ENCODE measurements at places on chromosomes 13 and 19. TPM values are rescaled to one million over a fixed set of nuclear protein-coding genes. Genes with fewer than 3 reads are reported as not detected.

The ZNF729 gene
- not detected for total RNA-seq

The FCER2 gene
- total RNA-seq, result not detected

The ATXN8OS gene
- not detected for total RNA-seq

The FIZ1 gene
- total RNA-seq, result 18.2 TPM

The HCN2 gene
- total RNA-seq, result 23.2 TPM

The YJEFN3 gene
- total RNA-seq, result 1.7 TPM

The DNAJC3 gene
- total RNA-seq, result 52.2 TPM

The RASA3 gene
- 10.8 TPM for total RNA-seq

The ZNF558 gene
- total RNA-seq, result 13.6 TPM

The GSX1 gene
- total RNA-seq, result not detected

The CEACAM7 gene
- not detected for total RNA-seq

The EDNRB gene
- 55.8 TPM for total RNA-seq

The CEACAM1 gene
- 2.7 TPM for total RNA-seq

The CYP2B6 gene
- total RNA-seq, result not detected

The PLA2G4C gene
- 24.7 TPM for total RNA-seq

The CCDC9 gene
- 18.1 TPM for total RNA-seq

The ZNF837 gene
- 0.33 TPM for total RNA-seq

The SIGLEC12 gene
- total RNA-seq, result not detected

The FRY gene
- total RNA-seq, result 139 TPM

The IGFL2 gene
- not detected for total RNA-seq

The TRPM4 gene
- total RNA-seq, result 36.4 TPM

The RDH8 gene
- not detected for total RNA-seq

The CYP2A7 gene
- total RNA-seq, result not detected

The NOVA2 gene
- total RNA-seq, result 3.9 TPM

The SUGT1 gene
- total RNA-seq, result 60.7 TPM

The MEGF8 gene
- total RNA-seq, result 33.0 TPM

The PSG5 gene
- total RNA-seq, result not detected

The ZNF112 gene
- 7.3 TPM for total RNA-seq

The LILRA2 gene
- total RNA-seq, result 2.7 TPM

The RUBCNL gene
- total RNA-seq, result 1.8 TPM

The ATCAY gene
- total RNA-seq, result not detected

The FGF21 gene
- total RNA-seq, result not detected

The TMPRSS9 gene
- total RNA-seq, result not detected

The SYCN gene
- total RNA-seq, result not detected

The CCDC70 gene
- total RNA-seq, result not detected

The SHISA2 gene
- total RNA-seq, result not detected

The RGL3 gene
- 25.2 TPM for total RNA-seq

The ZNF320 gene
- total RNA-seq, result 13.3 TPM

The GRIN2D gene
- 0.37 TPM for total RNA-seq

The KLK4 gene
- total RNA-seq, result not detected

The IZUMO4 gene
- 2.5 TPM for total RNA-seq

The INSL3 gene
- not detected for total RNA-seq

The ZNF738 gene
- 2.9 TPM for total RNA-seq

The PPM1N gene
- not detected for total RNA-seq

The VSIG10L gene
- total RNA-seq, result 0.85 TPM

The SAMD4B gene
- total RNA-seq, result 51.2 TPM

The CUL4A gene
- 97.8 TPM for total RNA-seq

The UGGT2 gene
- total RNA-seq, result 20.9 TPM

The C19orf33 gene
- total RNA-seq, result not detected

The CCDC169 gene
- 1.4 TPM for total RNA-seq

The PABPC3 gene
- total RNA-seq, result 0.09 TPM

The JUND gene
- 120 TPM for total RNA-seq

The F2RL3 gene
- 1.0 TPM for total RNA-seq

The SIGLEC10 gene
- total RNA-seq, result 6.5 TPM

Data from right cardiac atrium (tissue), 5 donors.